NCI-H187 treated with DMSO at 0.1 percent for 48 hours (cell line): ENCODE measurements at places on chromosomes 7 and 10.

- no peak for DNase-seq
These were observed 153.6 kb downstream of the ADAM12 start for GRCh38 chr10:126234630-126235029.

GRCh38 chr10:78199759-78200158 lies 166.1 kb downstream of the RPS24 start:
- DNase-seq: no peak

DNA sequence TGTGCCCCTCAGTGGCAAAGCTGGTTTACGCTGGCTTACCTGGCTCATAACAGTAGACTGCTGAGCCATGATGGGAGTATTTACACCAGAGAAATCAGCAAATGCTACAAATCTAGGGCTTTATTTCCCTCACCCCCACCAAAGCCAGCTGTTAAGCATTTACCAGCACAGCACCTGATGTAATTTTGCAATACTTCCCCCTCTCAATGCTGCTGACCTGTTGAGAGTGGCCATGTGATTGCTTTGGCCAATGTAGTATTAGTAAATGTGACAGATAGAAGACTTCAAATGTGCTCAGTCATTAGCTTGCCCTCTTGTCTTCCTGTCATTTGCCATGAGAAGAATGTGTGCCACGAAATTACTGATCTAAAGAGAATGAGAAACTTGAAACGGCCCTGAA lies 46.6 kb downstream of the HERPUD2 start:
- DNase-seq: no peak

DNA sequence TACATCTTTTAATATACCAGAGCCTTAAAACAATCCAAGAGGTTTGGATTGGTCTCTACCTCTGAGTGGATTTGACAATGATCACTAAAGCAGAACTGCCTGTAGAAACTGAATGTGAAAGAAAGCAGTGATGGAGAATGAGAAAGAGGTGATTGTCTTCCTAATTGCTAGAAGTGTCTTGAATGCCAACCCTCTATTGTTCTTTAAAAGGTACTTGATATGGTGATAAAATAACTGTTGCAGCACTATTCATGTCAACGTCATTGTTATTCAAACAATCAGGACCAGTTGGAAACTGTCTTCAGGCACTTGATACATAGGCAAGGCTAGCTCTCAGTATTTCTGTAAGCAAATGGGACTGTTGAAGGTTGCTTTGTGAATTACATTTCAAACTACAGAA lies 47.9 kb upstream of the ITPRID1 start:
- DNase-seq: no peak

DNA sequence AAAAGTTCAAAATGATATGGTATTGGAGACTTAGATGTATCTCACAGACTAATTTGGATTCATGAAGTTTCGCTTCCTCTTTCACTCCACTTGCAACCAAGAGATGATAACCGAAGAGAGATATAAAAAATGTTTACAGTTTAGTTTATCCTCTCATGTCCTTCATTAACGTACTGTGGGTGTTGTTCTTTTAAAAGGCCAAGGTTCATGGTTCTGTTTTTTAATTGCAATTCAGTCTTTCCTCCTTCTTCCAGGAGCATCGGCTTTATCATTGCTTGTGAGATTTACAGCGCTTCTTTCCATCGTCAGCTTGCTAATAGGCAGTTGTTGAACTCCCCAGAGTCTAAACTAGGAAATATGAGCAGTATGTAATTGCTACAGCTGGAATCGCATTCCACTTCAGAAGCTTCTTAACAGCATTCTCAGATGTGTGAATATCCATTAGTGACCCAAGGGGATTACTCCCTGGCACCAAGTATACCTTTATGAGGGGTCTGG lies 75.9 kb upstream of the HGF start:
- peak; percentile 71 for DNase-seq

DNA sequence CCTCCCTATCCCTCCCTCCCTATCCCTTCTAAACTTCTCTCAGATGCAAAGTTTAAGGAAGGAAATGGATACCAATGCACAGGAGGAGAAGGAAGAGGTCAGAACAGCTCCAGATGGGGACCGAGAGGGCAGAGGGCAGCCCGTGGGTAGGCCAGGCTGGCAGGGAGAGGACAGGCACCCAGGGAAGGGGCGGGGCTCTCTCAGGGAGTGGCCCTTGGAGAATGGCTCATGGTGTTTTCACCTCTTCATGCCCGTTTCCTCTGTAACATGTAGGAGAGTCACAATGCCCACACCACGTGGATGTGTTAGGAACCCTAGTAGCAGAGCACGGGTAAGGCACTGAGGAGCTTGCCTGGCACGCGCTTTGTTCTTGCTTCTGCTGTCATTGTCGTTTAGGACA lies 264.5 kb downstream of the CELF2 start:
- DNase-seq: no peak

- DNase-seq: no peak
These were observed 25.9 kb downstream of the ABRAXAS2 start for GRCh38 chr10:124827474-124827873.

GRCh38 chr7:134155206-134155605 lies 28.1 kb downstream of the LRGUK start:
- no peak for DNase-seq

DNA sequence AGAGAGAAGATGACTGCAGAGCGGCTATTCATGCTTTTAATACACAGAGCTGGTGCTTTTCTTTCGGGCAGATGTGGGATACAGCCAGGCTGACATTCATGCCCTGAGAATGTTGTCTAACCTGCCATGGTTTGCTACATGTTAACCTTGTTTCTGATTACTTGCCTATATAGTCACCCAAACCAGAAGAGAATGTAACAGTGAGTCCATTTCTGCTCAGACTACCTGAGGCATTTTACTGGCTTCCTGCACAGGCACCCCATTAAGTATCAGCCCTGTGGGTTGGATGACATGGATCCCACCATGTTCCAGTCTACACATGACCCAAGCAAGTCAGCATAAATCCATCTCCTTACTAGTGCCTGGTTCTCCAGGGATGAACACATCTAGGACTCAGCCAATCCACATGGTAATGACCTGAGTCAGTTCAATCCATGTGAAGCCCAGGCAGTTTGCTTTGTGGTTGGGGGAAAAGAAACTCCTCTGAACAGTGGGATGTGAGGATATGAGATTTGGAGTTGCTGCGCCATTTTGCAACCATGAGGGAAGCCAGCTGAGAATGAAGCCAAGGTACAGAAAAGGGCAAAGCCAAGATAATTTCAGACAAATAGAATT lies 55.7 kb upstream of the MKX start:
- DNase-seq: no peak

- DNase-seq: no peak
These were observed 1.8 kb downstream of the GNAI1 start for GRCh38 chr7:80136261-80137055.

GRCh38 chr10:128897401-128898129 lies 569.5 kb upstream of the MGMT start:
- no peak for DNase-seq

DNA sequence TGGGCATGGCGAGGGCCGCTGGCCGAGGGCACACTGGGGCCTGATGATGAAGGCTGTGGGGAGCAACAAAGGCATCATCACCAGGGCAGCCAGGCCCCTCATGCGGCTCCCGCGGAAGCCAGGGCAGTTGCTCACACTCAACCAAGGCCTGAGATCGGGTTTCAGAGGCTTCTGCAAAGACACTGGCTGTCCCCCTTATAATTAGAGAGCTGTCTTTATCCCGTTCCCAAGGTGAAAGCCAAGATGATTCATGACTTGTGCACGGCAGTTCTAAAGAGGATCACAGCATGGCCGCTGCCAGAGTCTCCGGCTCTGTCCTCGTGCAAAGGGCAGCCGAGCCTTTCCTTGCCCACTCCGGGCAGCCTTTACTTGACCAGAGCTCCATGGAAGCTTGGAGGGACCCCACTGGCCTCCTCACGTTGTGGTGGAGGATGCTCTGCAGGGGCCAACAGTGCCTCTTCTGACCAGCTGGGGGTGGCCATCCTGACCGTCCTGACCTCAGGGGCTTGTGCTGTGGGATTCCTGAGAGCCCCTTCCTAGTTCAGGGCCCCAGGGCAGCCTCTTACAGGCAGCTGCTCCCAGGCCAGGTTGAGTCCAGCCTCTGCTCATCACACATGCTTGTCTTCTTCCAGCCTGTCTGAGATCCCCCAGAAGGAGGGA lies 82.3 kb downstream of the PRKAG2 start:
- DNase-seq: peak; percentile 77

- no peak for DNase-seq
These were observed 54.3 kb downstream of the BMPER start for GRCh38 chr7:33959676-33960075.

GRCh38 chr7:73668103-73668885 lies 663 bp downstream of the VPS37D start:
- DNase-seq: no peak

DNA sequence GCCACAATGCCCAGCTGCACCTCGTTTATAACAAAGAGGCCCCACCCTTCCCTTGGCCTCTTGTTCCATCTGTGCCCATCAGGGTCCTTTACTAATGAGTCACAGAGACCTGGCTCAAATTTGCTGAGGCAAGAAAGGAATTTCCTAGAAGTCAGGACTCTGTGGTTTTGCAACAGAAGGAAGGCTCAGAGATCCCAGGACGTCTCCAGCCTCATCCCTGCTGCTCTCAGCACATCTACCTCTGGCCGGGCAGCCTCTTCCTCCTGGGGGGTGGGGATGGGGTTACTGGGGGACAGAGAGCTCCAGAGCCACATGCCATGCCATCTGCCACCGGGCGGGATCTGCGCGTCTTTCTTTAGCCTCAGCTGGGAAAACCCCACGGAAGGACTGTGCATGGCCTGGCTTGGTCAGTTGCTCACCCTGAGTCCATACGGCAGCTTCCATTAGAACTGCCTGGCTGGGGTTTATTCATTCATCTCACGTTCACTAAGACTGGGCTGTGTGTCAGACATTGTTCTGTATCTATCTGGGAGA lies 41.9 kb upstream of the PSMG3 start:
- DNase-seq: no peak

DNA sequence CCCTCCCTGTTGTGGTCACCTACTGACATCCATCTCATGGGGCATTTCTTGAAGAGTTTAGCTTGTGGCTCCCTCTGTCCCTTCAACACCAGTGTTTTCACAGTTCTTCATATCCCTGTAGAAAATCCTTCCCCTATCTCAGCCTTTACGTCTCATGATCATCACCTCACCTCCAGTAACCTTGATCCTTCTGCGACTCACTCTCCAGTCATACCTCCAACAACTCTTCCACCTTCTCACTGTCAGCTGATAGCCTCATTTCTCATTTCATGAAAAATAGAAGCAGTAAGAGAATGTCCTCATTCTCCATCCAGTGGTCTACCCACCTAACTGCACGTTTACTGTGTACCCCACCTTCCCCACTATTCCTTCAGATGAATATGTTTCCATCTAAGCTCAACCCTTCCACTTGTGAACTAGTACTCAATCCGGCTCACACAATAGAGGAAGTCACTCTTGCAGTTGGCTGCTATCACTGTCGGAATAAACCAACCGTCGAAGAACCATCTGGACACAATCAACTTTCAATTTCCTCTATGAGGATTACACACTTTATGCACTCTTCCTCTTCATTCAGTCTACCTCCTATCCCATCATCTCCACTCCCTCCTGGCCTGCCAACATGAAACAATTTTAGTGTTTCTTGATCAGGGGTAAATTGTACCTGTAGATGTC lies 256.0 kb downstream of the AHR start:
- no peak for DNase-seq

- DNase-seq: no peak
These were observed 195.0 kb upstream of the SVIL start for GRCh38 chr10:29829776-29830175.

DNA sequence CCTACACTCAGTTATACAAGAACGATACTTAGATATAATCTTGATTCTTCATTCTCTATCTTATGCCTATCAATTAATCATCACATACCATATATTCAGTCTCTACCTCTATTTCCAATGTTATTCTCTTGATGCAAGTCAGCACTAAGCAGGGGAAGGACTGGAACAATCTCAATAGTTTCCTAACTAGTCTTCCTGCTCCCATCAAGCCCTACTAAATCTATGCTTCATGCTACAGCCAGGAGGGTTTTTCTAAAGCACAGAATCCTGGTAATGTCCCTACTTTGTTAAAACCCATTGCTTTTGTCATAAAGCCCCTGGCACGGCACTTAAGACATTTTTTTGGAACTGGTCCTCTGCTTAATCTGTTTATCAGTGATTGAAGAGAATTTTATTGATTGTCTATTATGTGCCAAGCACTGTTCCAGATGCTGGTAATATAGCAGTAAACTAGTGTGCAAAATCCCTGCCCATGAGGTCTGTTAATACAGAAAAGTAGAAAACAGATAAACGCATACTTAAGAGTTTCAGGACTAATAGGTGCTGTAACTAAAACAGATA lies 323.3 kb upstream of the LRRN3 start:
- DNase-seq: no peak

DNA sequence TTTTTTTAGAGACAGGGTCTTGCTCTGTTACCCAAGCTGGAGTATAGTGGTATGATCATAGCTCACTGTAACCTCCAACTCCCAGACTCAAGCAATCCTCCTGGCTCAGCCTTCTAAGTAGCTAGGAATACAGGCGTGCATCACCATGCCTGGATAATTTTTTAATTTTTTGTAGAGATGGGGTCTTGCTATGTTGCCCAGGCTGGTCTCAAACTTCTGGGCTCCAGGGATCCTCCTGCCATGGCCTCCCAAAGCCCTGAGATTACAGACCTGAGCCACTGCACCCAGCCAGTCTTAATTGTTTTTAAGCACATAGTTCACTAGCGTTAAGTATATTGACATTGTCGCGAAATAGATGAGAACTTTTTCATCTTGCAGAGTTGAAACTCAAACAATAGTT lies 2.0 kb downstream of the SUPV3L1 start:
- no peak for DNase-seq

GRCh38 chr10:101351477-101351876 lies 2.5 kb upstream of the BTRC start:
- no peak for DNase-seq

- DNase-seq: no peak
These were observed 77.9 kb downstream of the CCDC71L start for GRCh38 chr7:106583100-106583499.

DNA sequence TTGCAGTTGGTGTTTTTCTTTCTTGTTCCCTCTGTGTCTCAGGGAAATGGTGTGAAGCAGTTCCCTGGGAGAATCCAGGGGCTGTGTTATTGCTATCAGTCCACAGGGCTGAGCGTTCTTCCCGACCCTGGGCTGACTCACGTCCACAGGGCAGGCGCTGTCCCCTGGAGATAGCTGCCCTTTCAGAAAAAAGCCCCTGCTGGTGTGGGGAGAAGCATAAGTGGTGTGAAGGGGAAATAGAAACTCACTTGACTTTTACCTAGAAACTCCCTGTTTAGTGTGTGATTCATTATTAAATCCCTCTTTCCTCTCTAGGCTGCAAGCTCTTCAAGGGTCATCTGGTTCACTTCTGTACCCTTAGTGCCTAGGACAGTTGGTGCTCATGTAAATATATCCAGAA lies 63.3 kb upstream of the SMNDC1 start:
- DNase-seq: no peak

DNA sequence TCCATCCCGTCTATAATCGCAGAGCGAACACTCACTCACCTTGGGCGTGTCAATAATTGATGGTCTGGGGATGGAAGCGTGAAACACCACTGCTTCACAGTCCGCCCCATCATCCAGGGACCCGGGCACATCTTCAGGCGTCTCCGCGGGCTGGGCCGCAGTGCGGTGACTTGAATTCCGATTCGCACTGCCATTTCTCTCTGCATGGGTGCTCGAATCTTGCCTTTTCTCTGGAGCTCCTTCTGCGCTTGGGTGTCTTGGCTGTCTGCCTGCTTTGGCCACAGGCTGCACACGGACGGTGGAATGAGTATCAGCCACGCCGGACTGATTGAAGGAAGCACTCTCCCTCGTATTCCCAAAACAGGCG lies 500 bp downstream of the FAM107B start:
- no peak for DNase-seq

- no peak for DNase-seq
These were observed 15.5 kb upstream of the STEAP4 start for GRCh38 chr7:88322151-88322550.
